ENCODE measurements at places on chromosomes 1 and 21.
A peak's percentile ranks its signal among the peaks of the same experiment; 100 is the strongest.

DNA sequence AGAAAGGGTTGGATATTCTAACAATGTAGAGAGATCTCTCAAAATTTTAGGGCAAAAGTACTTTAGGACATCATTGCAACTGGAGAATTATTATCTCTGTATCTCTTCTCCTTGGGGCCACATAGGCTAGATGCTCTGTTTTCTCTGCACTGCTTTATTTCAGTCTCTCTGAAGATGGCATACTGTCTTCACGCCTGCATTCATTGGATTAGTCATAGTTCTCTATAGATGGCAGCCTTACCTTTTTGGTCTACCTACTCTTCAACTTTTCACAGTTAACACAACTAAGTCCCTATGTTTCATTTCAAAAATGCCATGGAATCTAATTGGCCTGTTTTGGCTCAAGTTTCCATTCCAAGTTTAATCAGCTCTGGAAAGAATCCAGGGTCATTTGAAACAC lies 1623.3 kb upstream of the B3GALT2 start:
- no peak for DNase-seq

DNA sequence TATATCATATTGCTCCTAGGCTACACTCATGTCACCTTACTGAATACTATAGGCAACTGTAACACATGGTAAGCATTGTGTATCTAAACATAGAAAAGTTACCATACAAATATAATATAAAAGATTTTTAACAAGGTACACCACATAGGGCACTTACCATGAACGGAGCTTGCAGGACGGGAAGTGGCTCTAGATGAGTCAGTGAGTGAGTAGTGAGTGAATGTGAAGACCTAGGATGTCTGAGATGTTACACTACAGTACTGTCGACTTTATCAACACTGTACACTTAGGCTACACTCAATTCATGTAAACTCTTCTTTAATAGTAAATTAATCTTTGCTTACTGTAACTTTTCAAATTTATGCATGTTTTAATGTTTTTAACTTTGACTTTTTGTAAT lies 81.0 kb upstream of the PLD5 start:
- no peak for DNase-seq

- DNase-seq: no peak
These were observed 22.9 kb upstream of the APOBEC4 start for GRCh38 chr1:183675883-183676585.

DNA sequence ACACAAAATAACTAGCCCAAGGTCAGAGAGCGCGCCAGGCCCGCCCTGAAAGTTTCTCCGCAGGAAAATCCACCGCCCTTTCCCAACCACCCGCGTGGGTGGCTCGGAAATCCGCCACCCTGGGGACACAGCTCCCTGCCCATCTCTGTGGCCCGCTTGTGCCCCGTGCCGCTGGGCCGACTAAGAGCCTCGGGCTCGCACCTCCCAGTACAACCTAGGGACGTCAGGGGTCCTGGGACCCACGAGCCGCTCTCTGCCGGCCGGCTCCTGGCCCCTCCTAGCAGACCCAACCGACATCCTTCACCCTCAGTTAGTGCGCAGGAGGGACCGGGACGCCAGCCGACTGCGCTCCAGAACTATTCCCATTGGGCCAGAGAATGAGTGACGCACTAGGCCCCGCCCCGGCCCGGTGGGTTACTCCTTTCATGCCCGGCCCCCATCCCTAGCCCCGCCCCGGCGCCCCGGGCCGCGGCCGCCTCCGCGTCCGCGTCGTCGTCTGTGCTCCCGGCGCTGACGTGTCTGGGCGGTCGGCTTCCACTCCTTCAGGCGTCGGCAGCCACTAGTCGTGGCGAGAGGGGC lies 396 bp upstream of the UAP1 start:
- DNase-seq: peak; percentile 98

GRCh38 chr1:198491596-198491995 lies 48.9 kb downstream of the ATP6V1G3 start:
- no peak for DNase-seq

- DNase-seq: no peak
These were observed 11.2 kb upstream of the SRARP start for GRCh38 chr1:15992582-15993500.

DNA sequence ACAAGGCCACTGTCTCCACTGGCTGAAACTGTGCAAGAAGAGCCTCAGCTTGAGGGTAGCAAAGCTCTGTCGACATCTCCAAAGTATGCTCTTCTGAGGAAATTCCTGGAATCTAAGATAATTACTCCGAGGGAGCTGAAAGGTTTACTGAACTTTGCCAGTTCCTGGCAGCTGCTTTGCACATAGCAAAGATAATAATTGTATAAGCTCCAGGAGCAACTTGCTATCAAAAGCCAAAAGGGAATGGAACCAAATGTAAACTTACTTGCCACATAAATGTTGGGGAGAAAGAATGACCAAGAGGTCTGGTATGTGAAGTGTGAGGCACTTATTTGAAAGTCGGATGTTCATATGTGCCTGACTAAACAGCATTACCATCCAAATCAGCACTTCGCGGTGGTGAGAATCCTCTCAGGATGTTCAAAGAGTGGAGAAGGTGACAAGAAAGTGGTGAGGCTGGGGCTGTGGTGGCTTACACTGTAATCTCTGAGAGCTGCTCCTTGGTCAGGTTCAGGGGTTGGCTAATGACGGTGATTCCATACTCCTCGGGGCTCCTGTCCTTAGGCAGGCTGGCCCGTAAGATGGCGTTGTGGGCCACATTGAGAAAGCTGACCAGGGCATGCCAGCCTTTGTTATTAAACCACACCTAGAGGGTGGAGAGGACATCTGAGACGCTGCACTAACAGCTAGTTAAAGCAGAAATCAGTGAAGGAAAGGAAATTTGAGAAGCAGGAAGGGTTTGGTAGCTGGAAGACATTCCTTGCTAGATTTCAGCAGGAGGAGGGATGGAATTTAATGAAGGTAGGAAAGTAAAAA lies 100.0 kb downstream of the ABCA4 start:
- no peak for DNase-seq

DNA sequence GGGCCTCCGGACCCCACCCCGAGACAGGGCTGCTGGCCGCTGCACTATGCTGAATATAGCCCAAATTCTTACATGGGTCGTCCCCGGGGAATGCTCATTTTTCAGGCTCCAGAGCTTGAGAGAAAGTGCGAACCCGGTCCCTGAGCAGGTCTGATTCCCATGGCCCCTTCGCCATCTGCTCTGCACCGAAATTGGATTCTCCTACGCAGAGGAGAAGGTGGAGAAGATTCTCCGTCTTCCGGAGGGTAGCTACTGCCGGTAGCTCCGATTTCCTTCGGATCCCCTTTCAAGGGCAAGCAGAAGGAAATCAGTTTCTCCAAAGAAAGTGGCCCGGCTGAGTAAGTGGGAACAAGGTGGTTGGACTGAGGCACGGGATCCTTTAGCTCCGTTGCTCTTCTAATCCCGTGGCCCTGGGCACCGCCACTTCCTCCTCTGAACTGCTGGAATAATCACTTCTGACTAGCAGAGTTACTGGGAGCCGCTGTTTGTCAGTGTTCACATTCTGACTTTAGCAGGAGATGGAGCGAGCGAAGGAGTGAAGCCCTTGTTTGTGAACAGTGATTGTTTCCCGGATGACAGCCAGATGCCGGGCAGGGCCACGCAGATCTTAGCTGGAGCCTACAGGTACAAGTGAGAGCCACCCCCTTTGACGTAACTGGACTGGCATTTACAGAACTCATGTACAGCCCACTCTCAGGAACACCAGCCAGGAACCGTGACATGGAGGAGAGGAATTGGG lies 1.1 kb upstream of the ZNF496 start:
- no peak for DNase-seq

DNA sequence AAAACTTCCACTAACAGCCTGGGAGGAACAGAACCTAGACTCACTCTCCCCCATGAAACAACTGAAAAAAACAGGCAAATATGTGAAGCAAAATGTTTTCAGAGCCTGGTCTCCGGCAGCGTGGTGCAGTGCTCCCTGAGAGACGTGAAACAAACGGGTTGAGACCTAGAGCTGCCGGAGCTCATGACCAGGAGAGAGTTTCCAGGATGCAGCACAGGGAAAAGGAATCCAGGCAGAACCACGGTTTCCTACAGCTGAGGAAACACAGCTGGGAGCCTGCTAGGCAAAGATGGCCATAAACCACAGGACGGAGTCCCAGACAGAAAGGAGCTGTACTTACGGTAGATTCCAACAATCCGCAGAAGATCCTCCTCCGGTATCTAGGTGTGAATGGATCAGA lies 20.2 kb upstream of the SLC19A1 start:
- no peak for DNase-seq

GRCh38 chr1:228302086-228302485 lies 94.2 kb downstream of the OBSCN start:
- no peak for DNase-seq

DNA sequence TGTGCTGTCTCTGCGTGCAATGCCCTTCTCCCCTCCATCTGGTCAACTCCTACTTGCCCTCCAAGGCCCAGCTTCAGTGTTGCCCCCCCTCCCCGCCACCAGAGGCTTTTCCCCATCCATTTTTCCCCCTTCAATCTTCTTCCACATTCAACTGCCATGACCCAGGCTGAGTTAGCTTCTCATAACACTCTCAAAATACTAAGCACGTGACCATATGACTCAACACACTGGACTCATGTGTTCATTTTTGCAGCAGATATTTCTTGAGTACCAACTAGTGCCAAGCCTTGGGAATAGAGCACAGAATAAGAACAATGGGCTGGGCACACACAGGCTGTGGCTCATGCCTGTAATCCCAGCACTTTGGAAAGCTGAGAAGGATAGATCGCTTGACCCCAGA lies 132.1 kb downstream of the IGSF21 start:
- DNase-seq: no peak

DNA sequence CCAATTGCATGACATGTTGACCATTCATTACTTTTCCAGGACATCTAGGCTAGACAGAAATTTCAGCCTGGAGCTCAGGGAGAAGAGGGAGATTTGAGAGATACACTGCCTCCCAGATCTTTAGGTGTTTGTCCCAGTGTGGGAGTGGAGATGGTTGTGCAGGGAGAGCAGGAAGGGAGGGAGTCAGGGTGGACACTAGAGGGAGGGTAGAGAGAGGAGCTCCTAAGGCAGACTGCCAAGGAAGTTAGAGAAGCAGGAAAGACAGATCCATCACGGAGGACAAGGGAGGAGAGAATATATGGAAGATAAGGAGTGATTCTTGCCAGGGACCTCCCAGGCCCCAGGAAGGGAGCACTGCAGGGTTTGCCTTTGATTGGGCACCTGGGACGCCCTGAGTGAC lies 8.7 kb downstream of the CDCA8 start:
- DNase-seq: no peak

- peak; percentile 34 for DNase-seq
These were observed 1.6 kb downstream of the IFI44 start for GRCh38 chr1:78651241-78651640.

DNA sequence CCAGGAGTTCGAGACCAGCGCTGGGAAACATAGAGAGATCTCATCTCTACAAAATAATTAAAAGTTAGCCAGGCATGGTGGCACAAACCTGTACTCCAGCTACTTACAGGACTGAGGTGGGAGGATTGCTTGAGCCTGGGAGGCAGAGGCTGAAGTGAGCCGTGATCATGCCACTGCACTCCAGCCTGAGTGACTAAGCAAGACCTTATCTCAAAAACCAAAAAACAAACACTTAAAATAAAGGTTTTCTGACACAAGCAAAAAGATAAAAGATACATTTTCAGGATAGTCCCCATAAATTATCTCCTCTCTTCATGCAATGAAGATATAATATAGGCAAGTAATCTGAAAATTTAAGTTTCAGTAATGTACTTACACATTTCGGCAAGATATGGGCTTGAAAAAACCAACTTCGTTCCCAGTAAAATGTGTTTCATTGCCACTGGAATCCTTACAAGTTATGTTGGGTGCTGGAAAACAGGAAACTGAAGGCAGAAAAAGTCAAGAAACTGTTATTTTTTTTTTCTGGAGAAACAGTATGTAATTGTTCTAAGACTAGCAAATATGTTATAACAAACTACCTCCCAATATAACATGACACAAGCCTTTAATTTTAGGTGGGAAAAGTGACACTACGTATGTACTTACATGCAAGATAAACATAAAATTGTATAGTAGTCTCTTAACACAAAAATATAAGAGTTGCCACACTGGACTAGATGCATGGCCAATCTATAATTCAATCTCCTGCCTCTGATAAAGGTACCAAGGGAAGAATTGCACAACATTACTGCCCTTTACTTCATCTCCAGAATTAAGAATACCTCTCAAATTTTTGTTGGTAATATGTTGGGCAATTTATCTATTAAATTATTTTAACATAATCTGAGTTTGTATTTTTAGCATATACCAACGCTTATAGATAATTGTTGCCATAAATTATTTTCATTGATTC lies 15.7 kb downstream of the TM2D1 start:
- DNase-seq: no peak

GRCh38 chr21:46027851-46028493 lies 46.4 kb downstream of the COL6A1 start:
- DNase-seq: no peak

DNA sequence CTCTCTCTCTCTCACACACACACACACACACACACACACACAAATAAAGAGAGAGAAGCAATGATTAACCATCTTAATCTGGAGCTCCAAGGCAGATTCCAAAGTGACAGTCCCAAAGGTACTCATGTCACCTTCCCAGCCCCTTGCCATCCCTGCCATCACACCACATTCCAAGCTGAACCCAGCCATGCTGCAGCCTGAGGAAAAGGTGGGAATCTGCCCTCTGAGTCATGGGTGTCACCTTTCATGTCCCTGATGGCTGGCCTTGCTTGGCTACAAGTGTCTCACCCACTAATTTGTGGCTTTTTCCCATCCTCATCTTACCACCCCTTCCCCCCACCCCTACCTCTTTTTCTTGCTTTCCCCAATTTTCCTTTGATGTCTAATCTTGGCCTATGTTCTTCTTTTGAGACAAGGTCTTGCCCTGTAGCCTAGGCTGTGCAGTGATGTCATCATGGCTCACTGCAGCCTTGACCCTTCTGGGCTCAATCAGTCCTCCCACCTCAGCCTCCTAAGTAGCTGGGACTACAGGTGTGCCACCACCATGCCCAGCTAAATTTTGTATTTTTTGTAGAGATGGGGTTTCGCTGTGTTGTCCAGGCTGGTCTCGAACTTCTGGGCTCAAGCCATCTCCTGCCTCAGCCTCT lies 3.2 kb downstream of the ANXA9 start:
- no peak for DNase-seq

- DNase-seq: peak; percentile 11
These were observed 746 bp downstream of the AK4 start for GRCh38 chr1:65148548-65149350.

- DNase-seq: peak; percentile 49
These were observed 504 bp downstream of the DHRS3 start for GRCh38 chr1:12617511-12617900.

- no peak for DNase-seq
These were observed 9.0 kb downstream of the ATP8B2 start for GRCh38 chr1:154334079-154335024.

GRCh38 chr1:2384941-2385481 lies 6.3 kb downstream of the MORN1 start:
- no peak for DNase-seq

DNA sequence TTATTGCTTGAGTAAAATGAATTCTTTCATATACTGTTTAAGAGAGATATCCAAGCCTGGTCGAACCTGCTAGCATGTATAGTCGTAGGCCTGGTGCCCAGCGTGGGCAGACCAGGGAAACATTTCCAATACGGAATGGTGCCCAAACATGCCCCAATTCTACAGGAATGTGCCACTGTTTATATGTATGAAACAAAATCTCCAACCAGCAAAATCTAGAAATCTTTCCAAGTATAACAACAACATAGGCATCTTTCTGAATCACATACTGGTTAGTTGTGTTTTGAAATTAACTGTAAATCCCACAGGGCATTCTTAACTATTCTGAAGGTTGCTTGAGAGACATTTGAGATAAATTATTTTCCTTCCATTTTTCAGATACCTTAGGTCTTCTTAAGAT lies 17.0 kb upstream of the ABCD3 start:
- no peak for DNase-seq

- no peak for DNase-seq
These were observed 254.0 kb downstream of the TOMM20 start for GRCh38 chr1:234874291-234875288.
